Stimulated activated CD4-positive, alpha-beta T cell treated with anti-CD3 and anti-CD28 coated beads, Interleukin-12 subunit alpha, Interleukin-12 subunit beta, amount 100 ng/mL, for 24 hours (primary cell): ENCODE measurements at places on chromosomes 6 and 20.

DNA sequence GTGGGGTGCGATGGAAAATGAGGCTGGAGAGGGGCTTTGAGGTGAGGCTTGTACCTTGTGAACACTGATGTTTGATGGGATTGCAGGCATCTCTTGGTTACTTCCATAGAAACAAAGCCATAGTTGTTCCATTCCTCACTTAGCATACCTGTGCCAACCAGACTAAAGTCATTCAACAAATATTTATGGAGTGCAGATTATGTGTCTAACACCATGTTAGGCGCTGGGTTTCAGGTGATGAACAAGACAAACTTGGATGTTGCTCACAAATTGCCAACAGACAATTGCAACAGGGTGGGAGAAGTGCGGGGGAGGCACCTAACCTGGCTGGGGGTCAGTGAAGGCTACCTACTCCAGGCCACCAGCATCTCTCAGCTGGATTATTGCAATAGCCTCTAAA, 1.5 kb downstream of the TTPAL start:
- no peak for DNase-seq

DNA sequence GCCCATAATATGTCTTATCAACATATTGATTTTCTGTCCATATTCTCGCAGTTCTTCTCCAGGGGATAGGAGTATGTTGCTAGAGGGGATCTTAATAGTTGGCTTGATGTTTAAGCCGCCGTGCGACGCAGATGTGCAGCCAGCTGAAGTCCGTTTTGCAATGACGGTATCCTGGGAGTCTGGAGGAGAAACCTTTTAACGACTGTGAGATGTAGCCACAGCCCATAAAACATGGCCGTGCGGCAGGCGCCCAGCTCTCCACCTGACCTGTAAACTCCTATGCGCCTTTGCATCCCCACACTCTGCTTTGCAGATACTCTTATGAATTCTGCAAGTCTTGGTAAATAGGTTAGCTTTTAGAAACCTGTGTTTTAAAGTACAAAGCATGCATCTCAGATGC, 36.9 kb downstream of the BMP6 start:
- DNase-seq = no peak

DNA sequence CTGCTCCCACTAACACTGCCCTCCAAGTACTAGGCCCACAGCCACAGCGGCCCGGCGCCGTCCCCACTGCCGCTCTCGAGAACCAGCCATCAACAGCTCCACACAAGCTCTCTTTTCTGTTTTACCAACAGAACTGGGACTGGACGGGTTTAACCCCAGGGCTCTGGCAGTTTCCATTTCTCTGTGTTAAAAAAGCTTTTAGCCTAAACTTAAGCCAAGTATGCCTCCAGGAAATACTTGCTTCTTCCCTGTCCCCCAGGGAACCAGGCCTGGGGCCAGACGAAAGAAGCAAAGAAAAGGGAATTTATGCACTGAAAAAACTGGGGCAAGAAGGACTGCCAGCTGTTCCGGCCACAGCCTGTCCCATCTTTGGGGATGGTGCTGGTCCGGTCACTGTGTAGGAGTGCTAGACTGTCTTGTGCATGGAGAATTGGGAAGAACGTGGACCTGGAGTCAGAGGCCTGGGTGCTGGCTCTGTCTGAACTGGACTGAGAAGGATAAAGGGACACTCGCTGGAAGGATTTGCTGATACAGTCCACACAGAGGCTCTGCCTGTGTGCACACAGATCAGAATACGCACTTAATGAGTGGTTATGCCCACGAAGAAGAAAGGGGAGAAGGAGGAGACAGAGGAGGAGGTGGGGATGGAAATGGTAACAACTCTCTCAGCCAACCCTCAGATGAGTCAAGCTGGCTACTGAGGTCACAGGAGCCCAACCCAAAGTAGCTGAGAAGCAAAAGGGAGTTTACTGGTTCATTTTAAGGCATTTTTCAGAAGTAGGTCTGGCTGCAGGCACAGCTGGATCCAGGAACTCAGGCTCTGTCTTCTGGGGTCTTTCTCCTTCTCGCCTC, 254.4 kb upstream of the PMEPA1 start:
- DNase-seq = no peak

DNA sequence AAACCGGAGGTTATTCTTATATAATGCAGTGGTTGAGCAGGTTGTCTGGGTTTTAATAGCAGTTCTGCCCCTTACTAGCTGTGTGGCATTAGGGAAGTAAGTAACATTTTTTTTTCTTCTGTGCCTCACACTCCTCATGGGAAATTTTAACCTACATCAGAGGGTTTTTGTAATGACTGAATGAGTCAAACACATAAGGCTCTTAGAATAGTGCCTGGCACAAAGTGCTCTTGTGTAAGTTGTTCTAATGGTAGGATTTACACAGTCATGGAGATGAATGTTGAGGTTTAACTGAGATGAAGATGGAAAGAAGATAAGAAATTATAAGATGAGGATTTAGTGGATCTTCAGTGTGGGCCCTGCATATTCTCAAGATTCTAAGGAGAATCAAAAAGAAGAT, 68.4 kb upstream of the PHIP start:
- no peak for DNase-seq

- no peak for DNase-seq
Measured at GRCh38 chr6:134870677-134871498, 79.0 kb downstream of the ALDH8A1 start.
